Tongue (tissue), 3 donors: ENCODE measurements at places on chromosomes 3 and 15. TPM values are rescaled to one million over a fixed set of nuclear protein-coding genes. Genes with fewer than 3 reads are reported as not detected.

The ZNF860 gene
- total RNA-seq = 1.9 TPM

The GRK7 gene
- not detected for total RNA-seq

The ATP13A4 gene
- total RNA-seq = 32.7 TPM

The GPR156 gene
- 1.1 TPM for total RNA-seq

The CHCHD6 gene
- total RNA-seq = 4.8 TPM

The GAP43 gene
- total RNA-seq = 4.7 TPM

The GHRL gene
- total RNA-seq = not detected

The ROBO2 gene
- 22.1 TPM for total RNA-seq

The EBLN2 gene
- 12.9 TPM for total RNA-seq

The GOLGA8S gene
- total RNA-seq = 0.21 TPM

The SNTN gene
- total RNA-seq = not detected
